ENCODE measurements at places on chromosomes 3 and 15. TPM values are rescaled to one million over a fixed set of nuclear protein-coding genes. Genes with fewer than 3 reads are reported as not detected.

Gene RPL15
- 1,693 TPM for total RNA-seq

Gene BRPF1
- total RNA-seq, result 48.1 TPM

Gene CLDN16
- total RNA-seq, result not detected

Gene UPK1B
- total RNA-seq, result not detected

Gene LRRC28
- total RNA-seq, result 21.7 TPM

Gene TM4SF18
- total RNA-seq, result not detected

Gene GSK3B
- total RNA-seq, result 35.1 TPM

Gene TMEM207
- total RNA-seq, result not detected

Gene PROS1
- 0.50 TPM for total RNA-seq

Gene SEMA3G
- 0.28 TPM for total RNA-seq

Gene C15orf62
- 0.82 TPM for total RNA-seq

Gene STOML1
- total RNA-seq, result 8.6 TPM

Gene LPP
- 57.1 TPM for total RNA-seq

Gene ZBBX
- total RNA-seq, result not detected

Gene GP5
- 0.28 TPM for total RNA-seq
